ENCODE measurements at places on chromosomes 3 and 15.

DNA sequence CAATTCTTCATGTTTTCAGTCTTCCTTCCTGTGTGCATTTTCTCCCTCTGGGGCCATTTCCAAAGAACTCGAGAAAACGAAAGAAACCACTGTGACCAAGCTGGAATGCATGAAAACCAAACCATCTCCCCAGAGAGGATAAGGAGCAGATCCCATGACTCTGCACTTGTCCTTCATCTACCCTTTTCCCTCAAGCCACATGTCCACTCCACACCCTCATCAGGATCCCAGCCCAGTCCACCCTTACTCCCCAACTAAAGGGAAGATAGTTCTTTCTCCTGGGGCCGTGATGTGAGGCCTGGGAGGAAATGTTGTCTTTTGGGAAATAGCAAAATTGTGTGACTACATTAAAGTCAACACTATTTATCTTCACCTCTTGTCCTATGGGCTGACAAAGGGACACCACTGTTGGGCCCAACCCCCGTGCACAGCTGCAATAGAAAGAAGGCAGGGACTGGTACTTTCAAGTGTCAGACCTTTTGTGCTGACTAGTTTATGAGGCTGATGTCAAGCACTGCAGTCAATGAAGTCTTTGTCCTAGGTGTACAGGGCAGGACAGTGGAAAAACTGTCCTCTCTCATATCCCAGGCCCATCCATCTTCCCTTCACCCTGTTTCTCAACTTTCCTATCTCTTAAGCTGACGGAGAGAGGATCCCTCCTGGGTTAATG, 487.1 kb upstream of the NR2F2 start:
- DNase-seq: no peak

- DNase-seq: no peak
These were observed 20.9 kb downstream of the ST3GAL6 start for GRCh38 chr3:98784042-98784441.

- DNase-seq: no peak
These were observed 27.0 kb downstream of the SH3BP5 start for GRCh38 chr3:15305359-15305844.

GRCh38 chr3:140563206-140563760, 114.6 kb upstream of the TRIM42 start:
- no peak for DNase-seq

DNA sequence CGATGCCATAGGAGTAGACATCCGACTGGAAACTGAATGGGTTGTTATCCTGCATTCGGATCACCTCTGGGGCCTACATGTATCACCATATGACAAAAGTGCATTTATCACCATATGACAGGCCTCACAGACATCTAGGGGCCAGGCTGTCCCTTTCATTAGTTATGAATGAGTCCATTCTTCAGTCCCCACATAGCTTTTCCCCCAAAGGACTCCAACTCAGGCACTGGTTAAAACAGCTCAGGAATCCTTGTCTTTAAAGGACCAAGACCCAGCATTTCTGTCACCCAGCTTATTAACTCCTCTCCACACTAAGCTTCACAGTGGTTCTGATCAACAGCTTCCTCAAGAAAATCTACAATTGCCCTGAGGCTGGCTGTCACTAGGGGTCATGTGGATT, 28.3 kb downstream of the MKRN2 start:
- DNase-seq: no peak
